ENCODE measurements at places on chromosomes 3 and 15.

- no peak for DNase-seq
These were observed 37.5 kb downstream of the C3orf70 start for GRCh38 chr3:185115371-185115770.

- DNase-seq = no peak
These were observed 3.4 kb upstream of the OGG1 start for GRCh38 chr3:9746330-9746729.

DNA sequence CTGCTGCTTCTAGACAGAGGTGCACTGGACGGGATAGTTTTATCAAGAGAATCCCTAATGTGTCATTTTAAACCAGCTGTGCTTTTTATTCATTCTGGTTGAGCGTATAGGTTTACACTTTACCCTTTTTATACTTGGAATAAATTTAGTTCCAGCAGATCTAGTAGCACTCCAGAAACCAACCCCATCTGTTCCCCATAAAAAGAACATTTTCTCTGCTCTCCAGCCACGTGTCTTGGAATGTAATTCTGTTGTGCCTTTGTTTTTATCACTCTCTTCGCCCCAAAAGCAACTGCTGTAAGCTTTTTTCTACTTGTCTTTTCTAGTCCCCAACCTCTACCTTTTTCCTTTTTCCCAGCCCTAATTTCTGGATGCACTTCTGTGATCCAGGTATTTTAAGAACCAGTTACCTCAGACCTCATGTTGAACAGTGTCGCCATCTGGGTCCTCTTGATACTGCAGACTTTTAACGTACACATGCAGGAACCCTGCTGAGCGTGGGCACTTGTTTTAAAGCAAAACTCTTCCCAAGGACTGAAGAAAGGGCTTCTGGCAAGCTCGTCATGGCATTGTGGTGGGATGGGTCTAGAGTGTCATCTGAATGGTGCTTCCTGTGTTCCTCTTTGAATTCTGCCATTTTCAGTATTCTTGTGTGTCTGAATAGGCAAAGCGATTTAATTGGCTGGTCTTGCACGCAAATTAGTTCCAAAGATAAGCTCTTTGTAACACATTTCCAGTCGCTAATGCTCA lies 5.7 kb upstream of the EXOG start:
- DNase-seq = no peak

GRCh38 chr3:47370887-47371697 lies 9.7 kb upstream of the PTPN23 start:
- DNase-seq = no peak

- peak; percentile 96 for DNase-seq
These were observed 19.0 kb downstream of the SYNM start for GRCh38 chr15:99123713-99124451.

GRCh38 chr3:165211721-165212120 lies 15.5 kb upstream of the SLITRK3 start:
- DNase-seq = peak; percentile 10

GRCh38 chr15:95709959-95710695 lies 620.4 kb upstream of the NR2F2 start:
- DNase-seq = no peak

DNA sequence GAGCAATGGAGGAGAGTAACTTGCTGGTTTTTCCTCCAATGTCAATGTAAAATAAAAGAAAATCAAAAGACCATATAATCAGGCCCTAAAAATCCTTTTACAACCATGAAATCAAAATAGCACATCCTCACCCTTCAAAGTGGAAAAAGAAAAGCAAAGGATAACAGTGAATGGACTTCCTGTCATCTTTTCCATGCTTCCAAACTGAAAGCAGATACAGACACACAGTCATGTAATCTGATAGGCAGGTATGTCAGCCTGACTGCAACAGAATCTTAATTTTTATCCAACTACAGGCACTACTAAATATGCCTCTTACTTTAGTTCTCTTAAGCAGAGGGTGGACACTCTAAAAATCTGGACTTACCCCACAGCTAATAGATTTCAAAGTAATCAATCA lies 27.8 kb upstream of the IGDCC4 start:
- no peak for DNase-seq

DNA sequence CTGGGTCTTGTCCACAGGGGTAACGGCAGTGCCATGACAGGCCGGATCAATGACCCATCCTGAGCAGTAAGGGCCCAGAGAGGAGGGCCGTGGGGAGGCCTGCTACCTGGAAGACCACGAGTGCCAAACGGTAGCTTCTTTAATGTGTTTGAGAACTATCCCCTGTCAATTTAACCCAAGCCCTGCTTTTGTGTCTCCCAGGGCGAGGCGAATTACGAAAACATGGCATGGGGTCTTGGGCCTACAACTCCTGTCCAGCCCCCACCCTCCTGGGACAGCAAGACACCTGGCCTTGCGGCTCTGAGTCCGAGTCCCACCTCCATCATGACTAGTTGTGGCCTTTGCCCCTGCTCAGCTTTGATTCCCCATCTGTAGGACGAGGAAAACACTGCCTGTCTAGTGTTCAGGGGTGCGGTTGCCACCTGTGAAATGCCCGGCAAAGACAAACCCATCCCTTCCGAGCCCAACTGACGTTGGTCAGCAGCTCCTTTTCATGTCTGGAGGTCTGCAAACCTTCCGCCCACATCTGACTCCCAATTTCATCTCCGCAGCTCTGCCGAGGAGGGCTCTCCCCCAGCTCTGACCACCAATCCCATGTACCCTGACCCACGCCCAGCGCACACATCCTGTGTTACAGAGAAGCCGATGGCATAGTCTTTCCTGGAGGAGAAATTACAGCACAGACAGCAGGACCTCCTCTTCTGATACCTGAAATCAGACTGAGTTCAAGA lies 28.9 kb upstream of the SNRPA1 start:
- no peak for DNase-seq

DNA sequence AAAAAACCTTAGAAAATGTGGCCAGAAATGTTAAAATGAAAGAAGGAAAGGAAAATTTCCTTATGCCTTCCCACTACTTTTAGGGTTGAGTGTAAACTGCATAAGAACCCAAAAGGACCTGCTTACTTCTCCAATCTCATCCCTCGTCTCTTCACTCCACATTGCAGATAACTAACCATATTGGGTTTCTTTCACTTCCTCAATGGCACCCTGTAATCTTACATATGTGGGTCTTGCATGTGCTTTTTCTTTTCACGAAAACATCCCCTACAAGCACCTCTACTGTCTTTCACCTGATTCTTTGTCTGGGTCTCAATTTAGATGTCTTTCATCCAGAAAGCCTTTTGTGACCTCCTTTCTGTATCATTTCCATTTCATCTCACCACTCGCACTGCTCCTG lies 23.1 kb downstream of the EOMES start:
- DNase-seq = no peak

DNA sequence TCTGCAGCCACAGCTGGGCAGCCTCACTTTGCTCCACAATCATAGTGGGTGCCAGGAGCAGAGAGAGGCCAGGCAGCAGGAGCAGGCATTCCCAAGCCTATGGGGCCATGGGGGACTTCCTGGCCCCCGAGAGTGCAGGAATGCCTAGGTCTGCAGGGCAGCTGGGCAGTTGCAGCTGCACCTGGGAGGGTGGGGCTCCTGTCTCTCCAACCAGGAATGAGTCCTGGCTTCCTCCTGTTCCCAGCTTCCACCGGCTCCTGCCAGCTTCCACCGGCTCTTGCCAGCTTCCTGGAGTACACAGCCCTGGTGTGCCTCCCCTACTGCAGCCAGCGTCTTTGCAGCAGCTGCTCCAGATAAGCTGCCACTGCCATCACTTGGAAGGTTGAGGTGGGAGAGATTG lies 86.3 kb upstream of the CDV3 start:
- no peak for DNase-seq

DNA sequence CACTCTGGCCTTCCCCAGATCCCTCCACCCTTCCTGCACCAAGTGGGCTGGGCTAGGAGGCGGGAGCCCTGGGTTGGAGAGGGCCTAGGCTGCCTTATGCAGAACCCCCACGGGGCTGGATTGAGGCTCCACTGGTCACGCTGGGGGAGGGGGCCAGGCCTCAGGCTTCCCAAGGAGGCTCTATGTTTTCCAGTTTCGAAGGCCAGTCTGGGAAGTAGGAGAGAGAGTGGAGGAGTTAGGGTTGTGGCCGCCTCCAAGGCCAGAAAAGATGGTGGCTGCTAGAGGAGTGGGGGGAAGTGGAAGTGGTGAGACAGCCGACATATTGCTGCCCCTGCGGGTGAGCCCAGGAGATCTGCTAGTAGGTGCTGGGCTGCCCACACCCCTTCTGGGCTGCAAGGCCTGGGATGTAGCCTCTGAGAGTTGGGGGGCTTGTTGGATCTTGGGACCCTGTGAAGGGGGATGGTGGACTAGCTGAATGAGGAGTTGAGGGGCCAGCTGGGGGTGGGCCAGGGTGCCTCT lies 1.2 kb downstream of the GNAI2 start:
- DNase-seq = no peak

DNA sequence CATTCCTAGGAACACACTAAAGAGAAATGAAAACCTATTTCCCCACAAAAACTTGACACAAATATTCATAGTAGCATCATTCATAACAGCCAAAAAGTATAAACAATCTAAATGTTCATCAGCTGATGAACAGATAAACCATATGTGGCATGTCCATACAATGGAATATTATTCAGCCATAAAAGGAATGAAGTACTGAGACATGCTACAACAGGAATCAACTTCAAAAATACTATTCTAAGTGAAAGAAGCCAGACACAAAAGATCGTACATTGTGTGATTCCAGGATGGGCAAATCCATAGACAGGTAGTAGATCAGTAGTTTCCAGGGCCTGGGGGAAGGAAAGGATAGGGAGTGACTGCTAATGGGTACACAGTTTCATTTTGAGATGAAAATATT lies 118.0 kb downstream of the GSK3B start:
- no peak for DNase-seq

- DNase-seq = peak; percentile 32
These were observed 1.3 kb downstream of the SMC4 start for GRCh38 chr3:160400702-160401150.

GRCh38 chr3:81823882-81824395 lies 62.5 kb upstream of the GBE1 start:
- peak; percentile 62 for DNase-seq
